ENCODE measurements at places on chromosomes 5 and 9.

GRCh38 chr5:127718181-127718580, 15.0 kb downstream of the CCDC192 start:
- no peak for DNase-seq

DNA sequence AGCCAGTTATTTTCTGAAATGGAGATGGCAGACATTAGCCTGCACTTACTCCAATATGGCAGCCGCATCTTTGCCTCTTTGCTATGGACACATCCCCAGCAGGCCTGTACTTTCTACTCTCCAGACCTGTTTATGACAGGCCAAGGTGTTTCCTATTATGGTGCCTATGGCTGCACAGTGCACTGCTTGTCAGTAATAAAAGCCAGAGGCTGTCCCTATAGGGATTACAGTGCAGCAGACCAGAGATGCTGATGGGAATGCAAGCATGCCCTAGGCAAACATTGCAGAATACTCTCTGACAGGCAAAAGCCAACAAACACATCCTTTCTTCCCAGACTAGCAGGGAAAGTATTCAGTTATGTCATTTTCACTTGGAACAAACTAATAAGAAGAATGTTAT, 442.9 kb downstream of the RAB3C start:
- DNase-seq, result no peak

- no peak for DNase-seq
Measured at GRCh38 chr9:35195683-35196082, 33.9 kb downstream of the UNC13B start.

DNA sequence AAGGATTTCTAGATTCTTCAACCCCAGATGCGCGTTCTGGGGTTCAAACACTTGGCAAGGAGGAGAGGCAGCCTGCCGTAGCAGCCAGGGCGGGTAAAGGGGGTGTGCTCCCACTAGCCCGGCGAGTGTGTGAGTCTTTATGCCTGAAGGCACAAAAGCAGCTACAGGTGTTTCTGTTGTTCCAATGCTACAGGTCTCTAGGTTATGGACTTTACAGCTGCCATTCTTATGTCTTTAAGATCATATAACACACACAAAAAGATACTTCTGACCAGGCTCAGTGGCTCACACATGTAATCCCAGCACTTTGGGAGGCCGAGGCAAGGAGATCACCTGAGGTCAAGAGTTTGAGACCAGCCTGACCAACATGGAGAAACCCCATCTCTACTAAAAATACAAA, 133.6 kb upstream of the RETREG1 start:
- no peak for DNase-seq

- no peak for DNase-seq
Measured at GRCh38 chr5:118555727-118556126, 432.6 kb downstream of the DTWD2 start.

GRCh38 chr9:101739311-101739710, 864 bp upstream of the GRIN3A start:
- DNase-seq, result no peak

- DNase-seq, result no peak
Measured at GRCh38 chr5:111348661-111349329, 124.6 kb downstream of the CAMK4 start.

Measured in activated CD8-positive, alpha-beta memory T cell treated with anti-CD3 and anti-CD28 coated beads for 1 hour (primary cell).